ENCODE measurements at places on chromosomes 7 and 10.
A peak's percentile ranks its signal among the peaks of the same experiment; 100 is the strongest.

- DNase-seq = peak; percentile 24
These were observed 112.1 kb downstream of the VPS41 start for GRCh38 chr7:38796626-38797501.

- DNase-seq = no peak
These were observed 9.9 kb downstream of the KCNH2 start for GRCh38 chr7:150968056-150968733.

GRCh38 chr7:2478399-2478785, 2.2 kb upstream of the GRIFIN start:
- peak; percentile 62 for DNase-seq

- DNase-seq = peak; percentile 46
These were observed 63.3 kb downstream of the NOC3L start for GRCh38 chr10:94299417-94299816.

- DNase-seq = no peak
These were observed 12.9 kb downstream of the OR2AE1 start for GRCh38 chr7:99863847-99864440.

DNA sequence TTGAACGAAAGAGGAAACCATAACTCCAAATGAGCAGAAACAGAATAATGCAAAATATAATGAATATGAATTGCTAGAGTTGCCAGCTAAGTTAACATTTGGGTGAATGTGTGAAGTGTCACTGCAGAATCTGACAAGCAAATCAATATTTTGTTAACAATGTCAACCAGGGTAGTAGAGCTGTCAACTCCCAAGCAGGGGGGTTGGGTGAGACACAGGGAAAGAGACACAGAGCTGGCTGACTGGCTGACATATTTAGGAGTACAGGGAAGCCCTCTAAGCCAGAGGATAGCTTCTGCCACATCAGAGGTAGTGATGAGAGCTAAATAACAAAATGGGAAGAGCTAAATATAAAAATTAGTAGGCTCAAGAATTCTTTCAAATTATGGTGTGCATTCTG, 393.1 kb upstream of the KCND2 start:
- no peak for DNase-seq

- no peak for DNase-seq
These were observed 64.8 kb downstream of the ITGB8 start for GRCh38 chr7:20395511-20395910.

DNA sequence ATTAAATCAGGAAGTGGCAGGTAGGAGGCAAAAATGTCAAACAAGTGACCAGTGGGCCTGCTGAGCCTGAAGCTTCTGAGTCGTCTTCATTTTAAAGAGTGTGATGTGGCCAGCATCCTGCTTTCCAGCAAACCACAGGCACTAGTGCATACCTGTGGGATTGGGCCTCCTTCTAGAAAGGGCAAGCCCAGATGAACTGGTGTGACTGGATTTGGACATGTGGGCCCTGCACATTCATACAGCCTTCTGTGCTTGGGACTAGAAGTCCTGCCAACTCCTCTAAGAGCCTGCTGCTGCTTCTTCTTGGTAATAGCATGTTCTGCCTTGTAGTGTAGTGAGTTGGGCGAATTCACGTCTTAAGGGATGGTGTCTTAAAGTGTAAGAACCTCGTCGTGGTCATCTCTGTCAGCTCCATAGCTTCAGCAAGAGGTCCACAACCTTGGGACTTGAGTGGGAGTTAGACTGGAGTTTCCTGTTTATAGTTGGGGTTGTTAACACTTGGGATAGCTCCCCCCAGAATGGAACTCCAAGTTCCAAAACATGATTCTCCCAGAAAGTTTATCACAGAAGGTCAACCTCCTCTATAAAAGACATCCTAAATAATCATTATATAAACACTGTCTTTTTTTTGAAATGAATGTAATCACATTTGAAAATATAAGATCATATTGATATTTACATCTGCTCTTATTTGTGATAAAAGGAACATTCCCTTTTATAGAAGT, 11.2 kb downstream of the BMPER start:
- DNase-seq = no peak

DNA sequence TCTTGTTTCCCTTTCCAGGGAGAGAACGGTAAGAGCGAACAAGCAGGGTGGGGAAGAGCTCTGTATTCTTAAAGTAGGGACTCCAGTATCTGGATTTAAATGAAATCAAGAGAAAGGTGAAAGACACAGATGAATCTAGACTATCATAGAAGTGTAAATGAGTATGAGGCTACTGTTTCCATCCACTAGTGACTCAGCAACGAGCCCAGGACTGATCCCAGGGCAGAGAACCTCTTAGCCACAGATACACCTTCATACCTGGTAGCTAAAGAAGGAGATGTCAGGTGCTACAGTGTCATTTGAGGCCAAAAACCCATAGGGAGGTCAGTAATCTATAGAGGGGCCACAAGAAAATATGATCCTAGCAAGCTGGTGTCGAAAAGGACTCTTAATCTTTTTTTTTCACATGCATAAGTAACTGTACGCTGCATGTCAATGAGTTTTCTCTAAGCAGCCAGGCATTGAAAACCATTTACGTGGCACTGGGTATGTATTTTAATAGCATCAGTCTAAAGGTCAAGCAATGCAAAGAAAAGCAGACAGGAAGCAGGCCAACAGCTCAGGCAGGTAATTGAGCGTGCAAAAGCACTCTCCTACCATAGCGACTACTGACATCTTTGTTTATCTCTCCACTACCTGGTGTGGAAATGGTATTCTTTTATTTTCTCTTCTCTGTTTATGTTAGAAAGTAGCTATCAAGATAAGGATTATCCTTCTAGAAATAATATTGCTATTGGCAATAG, 91.5 kb upstream of the EGR2 start:
- DNase-seq = no peak

DNA sequence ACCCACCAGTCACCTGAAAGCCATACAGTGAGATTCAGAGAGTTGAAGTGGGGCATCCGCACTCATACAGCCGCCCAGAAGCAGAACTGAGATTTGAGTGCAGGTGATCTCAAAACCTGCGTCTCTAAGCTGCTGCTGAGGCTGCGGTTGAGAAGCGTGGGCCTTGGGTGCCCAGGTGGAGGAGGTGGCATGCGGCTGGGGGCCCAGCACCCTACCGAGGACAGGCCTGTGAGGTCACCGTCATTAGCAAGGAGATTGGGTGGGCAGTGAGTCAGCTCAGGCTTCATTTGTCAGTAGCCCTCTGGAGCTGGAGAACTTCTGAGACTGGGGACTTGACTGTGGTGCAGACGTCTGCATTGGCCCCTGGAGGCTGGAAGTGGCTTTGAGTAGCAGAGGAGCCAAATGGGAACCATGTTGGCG, 29.8 kb downstream of the ZMIZ1 start:
- DNase-seq = no peak

DNA sequence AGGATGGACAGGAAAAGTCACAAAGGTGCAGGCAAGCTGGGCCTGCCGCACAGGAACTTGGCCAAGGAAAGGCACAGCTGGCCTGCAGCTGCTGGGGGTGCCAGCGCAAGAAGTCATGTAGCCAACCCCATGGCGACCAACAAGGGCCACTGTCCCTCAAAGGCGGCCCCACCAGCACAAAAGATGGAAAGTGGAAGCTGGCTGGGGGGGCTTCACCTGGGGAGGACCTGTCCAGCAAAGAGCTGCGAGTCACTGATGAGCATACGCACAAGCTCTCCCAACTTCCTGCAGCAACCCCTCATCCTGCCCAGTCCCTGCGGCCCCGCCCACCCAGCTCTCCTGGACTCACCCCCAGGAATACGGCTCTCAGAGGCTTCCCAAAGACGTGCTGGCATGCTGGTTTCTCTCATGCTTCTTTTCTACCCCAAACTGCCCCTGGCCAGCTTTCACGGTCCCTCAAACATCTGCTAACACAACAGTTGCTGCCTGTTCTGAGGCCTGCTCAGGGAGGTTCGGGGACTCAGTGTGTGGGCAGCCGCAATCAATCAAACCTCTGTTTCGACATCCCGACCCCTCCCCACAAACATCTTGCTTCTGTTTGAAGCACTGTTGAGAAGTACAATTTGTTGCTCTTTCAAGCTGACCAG, 67.6 kb downstream of the FAM53B start:
- DNase-seq = no peak

- no peak for DNase-seq
These were observed 36.8 kb downstream of the LRRC72 start for GRCh38 chr7:16563281-16564022.

- no peak for DNase-seq
These were observed 17.2 kb downstream of the PALD1 start for GRCh38 chr10:70495691-70496261.

- DNase-seq = no peak
These were observed 38.0 kb upstream of the RTKN2 start for GRCh38 chr10:62306663-62307062.

DNA sequence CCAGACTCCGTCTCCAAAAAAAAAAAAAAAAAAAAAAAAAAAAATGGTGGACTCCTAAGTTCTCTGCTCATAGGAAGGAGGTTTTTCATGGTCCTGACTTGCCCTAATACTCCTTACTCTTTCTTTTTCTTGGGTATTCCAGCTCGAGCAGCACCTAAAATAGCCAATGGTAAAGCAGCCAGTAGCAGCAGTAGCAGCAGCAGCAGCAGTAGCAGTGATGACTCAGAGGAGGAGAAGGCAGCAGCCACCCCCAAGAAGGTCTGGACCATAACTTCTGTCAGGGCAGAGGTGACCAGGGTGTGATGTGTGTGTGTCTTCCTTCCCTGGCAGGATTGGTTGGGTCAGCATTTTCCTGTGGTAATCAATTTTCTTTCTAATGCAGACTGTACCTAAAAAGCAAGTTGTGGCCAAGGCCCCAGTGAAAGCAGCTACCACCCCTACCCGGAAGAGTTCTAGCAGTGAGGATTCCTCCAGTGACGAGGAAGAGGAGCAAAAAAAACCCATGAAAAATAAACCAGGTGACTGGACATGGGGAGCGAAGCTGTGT, 6.9 kb downstream of the NOLC1 start:
- no peak for DNase-seq

GRCh38 chr10:84159076-84159685, 14.4 kb upstream of the GPR15LG start:
- DNase-seq = no peak

DNA sequence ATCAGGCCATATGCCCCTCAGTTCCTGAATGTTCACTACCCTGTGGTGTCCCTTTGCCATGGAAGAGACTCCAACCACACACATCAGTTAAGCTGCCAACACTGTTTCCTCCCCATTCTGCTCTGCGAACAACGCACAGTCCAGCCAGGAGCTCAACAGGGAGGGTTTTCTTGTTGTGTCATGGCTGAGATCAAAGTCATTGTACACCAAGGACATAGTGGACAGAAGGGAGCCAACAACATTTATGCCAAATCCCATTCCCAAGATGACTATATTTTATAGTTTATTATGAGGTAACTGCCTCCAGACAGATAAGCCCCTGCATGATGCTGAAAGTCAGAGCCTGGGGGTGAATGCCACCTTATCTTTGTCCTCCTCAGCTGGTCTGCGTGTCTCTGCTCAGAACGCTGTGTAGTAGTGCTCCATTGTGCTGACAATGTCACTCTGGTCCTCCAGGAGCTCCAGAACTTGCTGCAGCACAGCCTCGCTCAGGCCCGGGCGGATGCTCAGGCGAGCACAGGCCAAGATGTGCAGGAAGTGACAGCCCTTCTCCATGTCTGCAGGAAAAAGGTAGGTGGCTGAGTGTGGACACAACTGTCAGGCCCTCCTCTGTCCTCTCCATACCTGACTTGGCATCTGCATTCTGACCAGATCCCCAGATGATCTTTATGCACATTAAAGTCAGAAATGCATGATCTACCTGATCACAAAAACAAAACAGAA, 27.1 kb upstream of the SH3PXD2A start:
- DNase-seq = no peak

DNA sequence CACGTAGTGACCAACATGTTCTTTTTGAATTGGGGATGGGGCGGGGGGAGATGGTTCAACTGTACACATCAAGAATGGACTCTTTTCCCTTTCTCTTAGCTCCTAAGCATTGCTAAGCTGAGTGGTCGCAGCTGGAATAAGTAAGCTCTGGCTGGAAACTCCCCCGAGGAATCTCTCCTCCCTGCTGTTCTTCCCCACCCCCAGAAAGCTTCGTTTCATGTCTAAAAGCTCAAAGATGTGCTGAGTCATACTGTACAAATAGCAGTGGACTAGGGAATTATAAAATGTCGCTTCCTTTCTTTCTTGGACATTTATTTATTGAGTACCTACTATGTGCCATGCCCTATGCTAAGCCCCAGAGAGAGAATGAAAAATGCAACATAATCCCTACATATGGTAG, 191.1 kb upstream of the ADO start:
- no peak for DNase-seq

DNA sequence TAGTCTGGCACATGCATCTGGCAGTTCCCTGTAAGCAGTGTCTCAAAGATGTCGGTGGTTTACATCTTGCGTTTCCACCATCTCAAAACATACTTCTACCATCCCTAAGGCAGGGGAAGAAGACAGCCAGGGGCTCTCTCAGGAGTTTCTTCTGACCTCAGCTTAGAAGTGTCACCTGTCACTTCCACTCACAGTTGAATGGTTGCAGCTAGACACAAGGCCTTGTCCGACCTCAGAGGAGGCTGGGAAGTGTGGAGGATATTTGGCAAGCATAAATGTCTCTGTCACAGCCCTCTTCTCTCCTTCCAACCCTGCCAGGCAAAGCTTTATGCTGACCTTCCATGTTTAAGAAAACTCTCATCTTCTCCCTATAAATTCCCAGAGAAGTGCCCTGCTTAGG, 193.3 kb downstream of the HERPUD2 start:
- no peak for DNase-seq

- DNase-seq = peak; percentile 51
These were observed 161.6 kb downstream of the ITGA8 start for GRCh38 chr10:15558136-15558535.

GRCh38 chr10:86265236-86265894, 101.2 kb downstream of the GRID1 start:
- DNase-seq = no peak

DNA sequence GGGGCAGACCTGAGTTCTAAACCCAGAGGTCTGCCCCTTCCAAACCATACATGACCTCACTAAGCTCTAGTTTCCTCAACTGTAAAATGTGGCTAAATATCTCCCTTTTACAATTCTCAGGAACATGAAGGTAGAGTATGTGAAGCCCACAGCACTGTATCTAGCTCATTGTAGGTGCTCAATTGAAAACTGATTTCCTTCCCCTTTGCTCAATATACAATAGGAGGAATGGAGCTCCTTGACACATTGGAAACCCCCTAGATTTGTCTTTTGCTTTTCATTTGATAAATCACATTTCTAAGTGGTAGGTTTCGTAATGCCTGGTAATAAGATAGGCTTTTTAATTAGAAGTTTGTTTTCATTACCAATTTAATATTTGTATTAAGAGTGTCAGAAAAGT, 153.3 kb downstream of the ARID5B start:
- DNase-seq = no peak

- DNase-seq = no peak
These were observed 48.3 kb downstream of the ZMIZ1 start for GRCh38 chr10:79116801-79117723.
